ENCODE measurements at places on chromosomes 3 and 15.

DNA sequence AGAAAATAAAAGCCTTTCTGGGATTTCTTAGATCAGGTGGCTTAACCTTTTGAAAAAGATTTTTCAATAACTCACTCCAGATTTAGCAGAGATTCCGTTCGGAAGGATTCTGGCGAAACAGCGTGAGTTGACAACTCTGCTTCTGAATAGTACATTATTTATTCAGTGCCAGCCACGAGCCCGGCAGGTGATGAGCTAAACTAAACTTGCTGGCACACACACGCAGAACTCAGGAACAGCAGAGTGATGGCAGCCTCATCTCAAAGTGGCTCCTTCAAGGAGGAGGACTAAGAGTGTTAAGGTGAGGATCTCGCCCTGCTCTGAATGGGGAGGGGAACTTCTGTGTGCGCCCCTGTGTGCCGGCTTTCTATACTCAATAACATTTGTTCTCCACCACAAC, 114.3 kb downstream of the FAM43A start:
- no peak for DNase-seq

DNA sequence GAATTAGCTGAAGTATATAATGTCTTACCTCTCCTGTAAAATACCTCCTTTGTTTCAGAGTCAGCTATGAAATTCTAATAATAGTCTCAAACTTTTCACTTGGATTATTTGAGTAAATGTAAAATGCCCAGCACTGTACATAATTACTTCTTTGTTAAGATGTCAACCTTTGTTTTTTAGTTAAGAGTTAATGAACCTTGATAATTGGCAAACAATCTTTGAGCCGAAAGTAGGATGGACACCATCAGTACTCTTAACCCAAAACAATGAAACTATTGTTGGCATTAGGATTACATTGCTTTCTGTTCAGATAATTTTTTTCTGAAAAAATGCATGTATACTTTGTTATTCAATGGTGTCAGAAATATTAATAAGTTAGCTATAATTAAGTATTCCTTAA, 3.0 kb upstream of the NECTIN3 start:
- DNase-seq = no peak

GRCh38 chr3:37492977-37493471, 318.6 kb upstream of the LRRFIP2 start:
- DNase-seq = no peak

GRCh38 chr3:51282931-51283330, 102.2 kb upstream of the MANF start:
- no peak for DNase-seq

DNA sequence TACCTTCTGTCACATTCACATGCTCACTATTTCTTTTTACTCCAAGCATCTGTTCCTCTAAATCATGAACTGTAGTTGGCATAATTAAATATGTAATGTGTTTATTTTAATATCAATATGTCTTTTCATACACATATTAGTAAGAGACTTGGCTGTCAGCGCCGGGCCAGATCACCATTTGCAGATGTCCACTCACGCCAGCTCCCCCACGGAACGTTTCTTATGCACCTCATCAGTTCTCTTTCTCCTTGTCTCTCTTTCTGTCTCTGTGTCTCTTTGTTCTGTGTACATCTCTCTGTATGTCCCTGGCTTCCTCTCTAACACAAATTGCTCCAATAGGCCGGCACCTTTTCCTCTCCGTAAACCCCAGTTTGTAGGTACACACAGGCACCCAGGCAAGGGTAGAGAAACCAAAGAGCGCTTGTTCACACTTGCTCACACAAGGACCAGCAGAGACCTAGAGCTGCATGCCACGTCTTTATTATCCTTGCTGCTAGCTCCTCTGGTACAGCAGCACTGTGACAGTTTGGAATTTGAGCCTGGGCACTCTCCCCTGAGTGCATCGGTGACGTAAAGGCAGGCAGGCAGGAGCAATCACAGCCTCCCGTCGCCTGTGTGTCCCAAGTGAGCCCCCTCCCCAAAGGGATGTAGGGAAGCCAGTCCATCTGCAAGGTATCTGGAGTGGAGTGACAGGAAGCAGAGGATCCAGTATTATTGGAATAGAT, 40.4 kb downstream of the CACNA1D start:
- no peak for DNase-seq

DNA sequence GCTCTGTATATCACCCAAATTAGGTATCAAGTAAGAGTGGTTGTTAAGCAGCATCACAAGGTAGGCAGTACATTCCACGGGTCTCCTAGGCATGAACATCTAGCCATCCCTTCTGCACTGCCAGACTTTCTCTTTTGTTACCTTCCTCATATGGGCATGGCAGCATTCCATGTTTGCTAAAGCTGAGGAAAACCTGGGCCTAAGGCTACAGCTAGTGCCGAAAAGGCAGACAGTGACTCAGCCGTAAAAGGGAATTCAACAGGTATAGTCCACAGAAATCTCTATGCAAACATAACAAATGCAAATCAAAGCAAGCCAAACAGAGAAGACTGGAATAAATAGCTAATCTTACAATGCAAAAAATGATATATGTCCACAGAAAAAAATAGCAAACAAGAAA, 645.4 kb downstream of the ZBBX start:
- DNase-seq = no peak

DNA sequence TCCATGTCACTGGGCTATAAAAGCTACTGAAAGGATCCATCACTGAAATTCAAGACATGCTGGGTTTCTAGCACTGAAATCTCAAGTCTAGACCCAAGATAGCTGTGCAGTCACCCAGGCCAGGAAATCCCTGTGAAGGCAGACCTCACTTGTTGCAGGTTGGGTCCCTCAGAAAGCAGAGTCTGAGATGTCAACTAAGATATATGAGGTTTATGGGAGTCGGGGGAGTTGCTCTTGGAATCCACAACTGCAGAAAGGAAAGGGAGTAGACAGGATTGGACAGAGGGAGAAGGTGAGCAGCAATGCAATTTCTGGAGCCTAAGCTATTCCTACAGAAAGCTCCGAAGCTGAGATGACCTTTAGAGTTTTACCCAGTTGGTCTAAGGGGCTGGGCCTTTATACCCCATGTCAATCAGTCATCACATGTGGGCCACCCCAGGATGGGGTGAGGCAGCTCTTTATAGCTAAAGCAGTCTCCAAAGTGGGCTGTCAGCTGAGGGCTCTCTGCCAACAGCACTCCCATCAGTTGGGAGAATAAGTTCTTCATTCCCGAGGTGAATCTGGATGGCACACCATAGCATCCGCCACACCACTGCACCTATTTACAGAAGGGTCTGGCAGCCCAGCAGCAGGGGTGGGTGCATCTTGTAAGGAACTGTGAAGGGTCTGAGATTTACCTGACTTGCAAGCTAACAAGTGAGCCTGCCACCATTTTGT, 52.3 kb upstream of the ACVR2B start:
- DNase-seq = no peak

DNA sequence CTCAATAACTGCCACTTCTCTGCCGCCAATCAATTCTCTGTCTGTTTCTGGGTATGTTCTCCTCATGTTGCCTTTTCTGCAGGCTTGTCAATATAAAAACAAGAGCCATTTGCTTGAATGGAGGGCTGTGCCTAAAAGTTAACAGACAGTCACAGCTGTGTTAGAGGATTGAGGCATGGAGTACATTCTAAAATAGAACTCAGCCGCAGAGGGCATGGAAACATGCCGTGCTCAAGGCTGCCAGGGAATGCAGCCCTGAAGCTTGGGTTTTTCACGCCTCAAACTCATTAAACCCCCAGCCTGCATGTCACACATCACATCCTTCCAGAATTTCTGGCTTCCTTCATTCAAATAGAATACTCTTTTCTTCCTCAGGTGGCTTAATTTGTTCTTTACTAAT, 166.6 kb downstream of the TPRG1 start:
- no peak for DNase-seq

DNA sequence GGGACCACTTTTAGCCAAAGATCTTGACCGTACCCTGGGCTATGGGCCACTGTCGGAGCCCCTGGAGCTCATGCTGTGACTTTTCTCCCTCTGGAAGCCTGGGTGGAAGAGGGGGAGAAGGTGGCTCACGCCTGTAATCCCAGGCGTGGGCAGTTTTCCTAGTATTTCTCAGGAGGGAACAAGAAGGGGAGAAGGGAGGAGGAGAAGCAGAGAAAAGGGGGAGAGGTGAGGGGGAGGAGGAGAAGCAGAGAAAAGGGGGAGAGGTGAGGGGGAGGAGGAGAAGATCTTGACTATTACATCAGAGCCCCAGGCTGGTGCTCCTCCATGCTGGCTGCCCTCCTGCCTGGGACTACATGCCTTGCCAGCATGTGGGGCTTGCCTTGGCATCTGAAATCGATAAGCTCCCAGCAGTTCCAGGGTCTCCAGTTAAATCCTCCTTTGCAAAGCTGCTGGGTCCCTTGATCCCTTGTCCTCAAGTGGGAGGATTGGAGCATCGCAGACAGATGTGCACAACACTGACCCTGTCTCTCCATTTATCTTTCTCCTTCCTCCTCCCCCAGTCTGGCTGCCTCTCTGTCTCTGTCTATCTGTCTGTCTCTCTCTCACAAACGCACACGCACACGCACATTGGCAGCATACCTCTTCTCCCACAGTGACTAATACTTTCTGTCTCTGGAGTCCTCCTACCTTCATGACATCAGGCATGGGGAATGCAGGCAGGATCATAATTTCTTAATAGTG, 41.6 kb downstream of the MRAS start:
- DNase-seq = no peak

- no peak for DNase-seq
Observed at GRCh38 chr3:45864760-45865519, 21.4 kb upstream of the CCR9 start.

GRCh38 chr3:177694951-177695350, 497.7 kb upstream of the TBL1XR1 start:
- DNase-seq = no peak

GRCh38 chr3:47605652-47606051, 27.0 kb upstream of the CSPG5 start:
- no peak for DNase-seq

GRCh38 chr3:173920386-173920785, 522.8 kb downstream of the NLGN1 start:
- DNase-seq = no peak

- DNase-seq = no peak
Observed at GRCh38 chr3:187792521-187792920, 47.3 kb upstream of the BCL6 start.

DNA sequence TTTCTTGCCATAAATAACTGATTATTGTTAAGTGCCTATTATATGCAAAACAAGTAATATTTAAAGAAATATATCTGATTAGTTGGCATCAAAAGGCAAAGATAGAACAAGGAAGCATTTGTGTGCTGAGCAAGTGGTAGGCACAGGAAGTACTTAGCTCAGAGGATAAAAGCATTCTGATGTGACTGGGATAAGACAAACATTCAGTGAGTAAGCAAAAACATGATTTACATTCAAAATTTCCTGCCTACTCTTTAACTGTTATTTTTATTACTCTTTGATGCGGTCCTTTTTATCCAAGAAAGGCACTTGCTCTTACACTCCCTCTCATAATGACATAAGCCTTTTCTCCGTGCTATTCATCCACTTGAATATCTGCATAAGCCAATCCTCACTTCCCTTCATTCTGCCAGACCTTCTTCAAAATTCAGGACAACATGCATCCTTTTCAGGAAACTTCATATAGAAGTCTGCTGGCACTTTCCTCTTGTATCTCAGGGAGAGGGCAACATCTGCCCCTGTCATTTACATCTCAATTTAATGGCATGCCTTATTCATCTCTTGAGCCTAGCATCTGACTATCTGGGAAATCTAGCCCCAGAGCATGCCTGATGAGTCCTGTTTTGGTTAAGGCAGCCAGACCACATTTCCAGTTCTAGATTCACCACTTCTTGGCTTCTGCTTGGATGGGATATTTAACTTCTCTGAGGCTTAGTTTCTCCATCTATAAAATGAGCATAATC, 478.2 kb upstream of the ROBO2 start:
- DNase-seq = no peak

GRCh38 chr15:90489514-90489913, 40.2 kb upstream of the CRTC3 start:
- no peak for DNase-seq

GRCh38 chr3:78858174-78858573, 909.6 kb downstream of the ROBO1 start:
- DNase-seq = no peak

DNA sequence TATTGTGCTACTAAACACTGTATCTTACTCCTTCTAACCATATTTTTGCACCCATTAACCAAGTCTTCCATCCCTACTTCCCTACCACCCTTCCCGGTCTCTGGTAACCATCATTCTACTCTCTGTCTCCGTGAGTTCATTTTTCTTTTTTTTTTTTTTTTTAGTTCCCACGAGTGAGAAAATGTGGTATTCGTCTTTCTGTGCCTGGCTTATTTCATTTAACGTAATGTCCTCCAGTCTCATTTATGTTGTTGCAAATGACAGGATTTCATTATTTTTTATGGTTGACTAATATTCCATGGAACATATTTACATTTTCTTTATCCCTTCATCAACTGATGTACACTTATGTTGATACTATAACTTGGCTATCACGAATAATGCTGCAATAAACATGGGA, 31.7 kb downstream of the TJP1 start:
- no peak for DNase-seq

DNA sequence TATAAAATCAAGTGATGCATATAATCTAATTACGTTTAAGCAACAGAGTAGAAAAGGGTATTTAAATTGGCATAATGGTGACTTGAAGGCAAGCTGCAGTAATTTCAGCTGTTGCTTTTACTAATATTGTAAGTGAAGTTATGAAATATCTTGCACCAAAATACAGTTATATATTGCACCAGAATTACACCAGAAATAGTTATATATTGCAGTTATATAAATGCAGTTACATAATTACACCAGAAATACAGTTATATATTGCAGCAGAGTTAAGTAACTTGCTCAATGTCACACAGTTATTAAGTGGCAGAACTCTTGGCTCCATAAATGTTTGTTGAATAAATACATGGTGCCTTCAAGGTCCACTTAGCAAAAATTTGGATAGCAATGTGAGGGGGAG, 51.4 kb downstream of the PCOLCE2 start:
- DNase-seq = no peak

GRCh38 chr15:39354189-39354588, 226.7 kb upstream of the THBS1 start:
- DNase-seq = no peak

DNA sequence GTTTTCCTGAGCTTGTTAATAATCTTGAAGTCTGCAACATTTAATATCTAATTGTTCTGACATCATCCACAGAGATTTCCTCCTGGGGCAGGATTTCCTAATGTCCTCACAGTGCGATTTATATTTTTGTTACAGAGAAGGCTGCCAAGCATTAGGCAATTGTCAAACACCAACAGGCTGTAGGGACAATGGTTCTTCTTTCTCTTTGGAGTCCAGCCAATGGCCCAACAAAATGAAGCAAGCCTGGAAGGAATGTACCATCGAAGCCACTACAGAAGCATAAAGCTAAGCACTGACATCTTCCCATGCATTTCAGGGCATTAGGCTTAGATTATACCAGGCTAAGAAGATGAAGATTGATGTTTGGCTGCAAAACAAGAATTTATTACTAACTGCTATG, 173.0 kb upstream of the FRMD4B start:
- DNase-seq = no peak

Data from T-helper 9 cell (primary cell).